ENCODE measurements at places on chromosomes 4 and X.

DNA sequence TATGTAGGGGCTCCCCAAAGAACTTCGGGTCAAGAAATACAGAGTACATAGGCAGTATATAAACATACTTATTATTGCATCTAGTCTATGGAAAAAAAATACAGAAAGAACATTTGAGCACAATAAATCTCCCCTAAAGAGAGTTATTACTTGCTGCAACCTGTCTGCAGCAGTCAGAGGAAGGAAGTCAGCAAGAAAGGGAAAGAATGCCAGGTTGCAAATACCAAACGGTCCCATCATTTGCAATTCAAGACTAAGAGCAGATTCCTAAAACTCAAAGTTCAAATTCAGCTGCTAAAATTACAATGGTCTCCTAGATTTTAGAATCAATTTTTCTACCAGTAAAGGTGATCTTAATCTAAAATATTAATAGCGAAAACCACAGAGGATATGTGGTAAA is 236.2 kb upstream of the NUDT6 start:
- no peak for DNase-seq

GRCh38 chrX:150574559-150575418 is 6.4 kb downstream of the MTM1 start:
- no peak for DNase-seq

DNA sequence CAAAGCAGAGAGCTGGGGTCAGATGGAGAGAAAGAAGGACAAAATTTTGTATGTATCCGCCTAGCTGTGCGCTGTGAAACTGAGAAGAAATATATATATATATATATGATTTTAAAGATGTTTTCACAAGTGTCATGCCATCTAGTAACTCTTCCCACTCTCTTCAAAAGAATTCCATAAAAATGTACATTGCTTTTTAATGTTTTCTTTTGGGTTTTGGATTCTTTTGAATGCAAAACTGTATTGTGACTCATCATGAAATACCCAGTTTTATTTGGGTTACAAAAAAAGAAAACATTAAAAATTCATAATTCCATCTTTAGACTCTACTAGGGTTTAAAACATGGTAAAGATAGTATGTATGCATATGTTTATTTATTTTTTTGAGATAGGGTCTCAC is 34.3 kb upstream of the IGFBP7 start:
- no peak for DNase-seq

DNA sequence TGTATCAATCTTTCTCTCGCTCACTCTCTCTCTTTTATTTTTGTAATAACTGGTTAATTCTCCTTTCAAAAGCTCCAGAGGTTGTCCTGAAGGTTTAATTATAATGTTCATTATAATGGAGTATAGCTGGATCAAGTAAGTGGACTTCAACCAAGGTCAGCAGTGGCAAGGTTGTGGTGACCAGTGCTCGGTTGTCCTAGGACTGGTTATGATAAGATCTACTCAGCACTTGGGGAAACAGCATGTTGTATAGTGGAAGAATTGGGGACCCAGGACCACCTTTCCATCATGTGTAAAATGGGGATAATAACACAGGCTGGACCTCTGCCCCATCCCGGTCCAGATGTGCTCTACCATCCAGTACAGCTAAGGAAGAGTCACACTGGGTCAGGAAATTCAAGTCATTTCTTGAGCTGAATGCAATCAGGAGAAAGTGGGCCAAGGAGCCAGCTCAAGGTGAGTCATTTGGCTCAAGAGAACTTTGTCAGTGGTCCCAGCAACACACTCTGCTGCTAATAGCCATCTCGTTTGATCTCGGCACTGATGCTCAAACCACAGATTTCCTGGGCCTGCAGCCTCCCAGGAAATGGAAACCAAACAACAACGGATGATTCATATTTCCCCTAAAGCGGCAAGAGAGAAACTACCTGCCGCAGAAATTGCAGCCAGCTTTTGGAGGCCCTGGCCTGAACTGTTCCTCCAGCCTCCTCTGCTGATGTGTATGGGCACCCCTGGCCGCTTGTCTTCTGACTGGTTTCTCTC is 123.6 kb upstream of the RBPJ start:
- DNase-seq, result no peak

DNA sequence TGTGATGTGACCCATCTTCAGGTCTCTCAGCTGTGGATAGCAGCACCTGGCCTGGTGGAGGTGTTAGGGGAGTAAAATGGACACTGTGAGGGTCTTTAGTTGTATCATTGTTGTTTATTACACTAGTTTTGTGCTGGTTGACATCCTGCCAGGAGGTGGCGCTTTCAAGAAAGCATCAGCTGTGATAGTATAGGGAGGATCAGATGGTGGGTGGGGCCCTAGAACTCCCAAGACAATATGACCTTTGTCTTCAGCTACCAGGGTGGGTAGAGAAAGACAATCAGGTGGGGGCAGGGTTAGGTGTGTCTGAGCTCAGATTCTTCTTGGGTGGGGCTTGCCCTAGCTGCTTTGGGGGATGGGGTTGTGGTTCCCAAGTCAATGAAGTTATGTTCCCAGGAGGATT is 162.8 kb downstream of the PPP1R2C start:
- no peak for DNase-seq

DNA sequence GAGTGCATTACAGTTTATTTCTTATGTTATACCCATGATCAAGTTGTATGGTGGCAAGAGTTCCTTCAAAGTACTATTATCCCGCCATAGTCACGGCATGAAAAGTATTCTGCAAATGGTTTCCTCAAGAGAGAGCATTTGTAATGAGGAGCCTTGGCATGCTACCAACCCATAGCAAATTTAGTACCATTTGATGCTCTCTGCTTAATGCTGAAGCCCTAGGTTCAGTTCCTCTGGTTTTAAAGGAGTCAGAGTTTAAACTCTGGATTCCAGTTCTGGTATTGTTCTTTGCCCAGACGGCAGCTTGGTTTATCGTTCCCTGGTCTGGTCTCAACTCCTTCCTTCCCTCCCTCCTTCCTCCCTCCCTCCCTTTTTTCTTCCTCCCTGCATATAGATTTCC is 371.3 kb downstream of the BMPR1B start:
- DNase-seq, result no peak

DNA sequence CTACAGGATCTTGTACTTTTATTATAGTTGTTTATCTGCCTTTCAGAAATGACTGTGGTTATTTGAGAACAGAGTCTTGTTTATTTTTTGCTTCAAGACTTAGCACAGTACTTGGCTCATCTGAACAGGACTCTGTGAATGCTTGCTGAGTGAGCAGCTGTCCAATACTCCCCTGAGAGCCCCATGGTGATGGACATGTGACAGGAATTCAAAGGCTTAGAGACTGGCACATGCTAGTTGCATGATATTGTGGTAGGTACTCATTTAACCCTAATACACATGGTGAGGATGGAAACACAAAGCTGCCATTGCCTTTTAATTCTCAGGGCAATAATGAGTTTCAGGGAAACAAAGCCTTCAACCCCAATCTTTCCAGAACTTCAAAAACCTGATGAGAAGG is 97.3 kb downstream of the GEMIN8 start:
- no peak for DNase-seq

DNA sequence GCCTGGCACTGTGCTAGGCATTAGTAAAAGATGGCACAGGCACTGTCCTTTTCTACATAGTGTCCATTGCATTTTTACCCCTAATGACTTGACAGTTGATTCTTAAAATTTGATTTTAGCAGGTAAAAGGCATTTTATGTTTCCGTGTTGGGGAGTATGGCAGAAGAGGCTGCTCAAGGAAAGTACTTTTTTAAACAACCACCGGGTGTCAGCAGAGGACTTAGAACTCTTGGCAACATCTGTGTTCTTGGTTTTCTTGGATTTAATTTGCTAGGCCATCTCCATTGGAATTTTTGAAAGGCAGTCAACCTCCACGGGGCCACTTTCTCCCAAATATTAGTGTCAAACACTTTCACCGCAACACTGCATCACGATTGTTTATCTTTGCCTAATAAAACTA is 102.9 kb downstream of the TSPAN7 start:
- DNase-seq, result no peak

DNA sequence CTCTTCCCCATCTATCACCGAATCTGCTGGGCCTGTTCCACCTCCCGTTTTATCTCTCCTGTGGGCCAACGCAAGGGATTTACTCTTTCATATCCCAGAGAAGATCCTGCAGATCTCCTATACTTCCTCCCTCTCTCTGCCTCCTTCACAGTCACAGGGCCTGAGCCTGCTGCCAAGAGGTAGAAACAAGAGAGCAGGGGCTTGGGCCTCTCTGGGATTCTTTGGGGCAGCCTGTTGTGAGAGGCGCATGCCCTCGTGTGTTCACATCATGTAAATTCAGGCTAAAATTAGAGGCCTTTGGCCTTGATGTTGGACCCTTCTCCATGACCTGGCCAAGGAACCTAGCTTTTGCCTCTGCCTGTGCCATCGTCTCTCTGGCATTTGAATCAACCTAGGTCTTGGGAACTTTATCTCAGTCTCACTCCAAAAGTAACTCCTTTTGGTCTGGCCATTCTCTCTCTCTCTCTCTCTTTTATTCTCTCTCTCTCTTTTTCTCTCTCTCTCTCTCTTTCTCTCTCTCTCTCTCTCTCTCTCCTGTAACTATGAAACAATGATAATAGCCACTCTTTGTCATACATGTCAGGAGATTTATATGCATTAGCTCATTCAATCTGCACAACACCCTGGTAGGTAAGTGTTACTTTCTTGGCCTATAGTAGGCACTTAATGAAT is 20.0 kb upstream of the EFNB1 start:
- DNase-seq, result peak; percentile 49

DNA sequence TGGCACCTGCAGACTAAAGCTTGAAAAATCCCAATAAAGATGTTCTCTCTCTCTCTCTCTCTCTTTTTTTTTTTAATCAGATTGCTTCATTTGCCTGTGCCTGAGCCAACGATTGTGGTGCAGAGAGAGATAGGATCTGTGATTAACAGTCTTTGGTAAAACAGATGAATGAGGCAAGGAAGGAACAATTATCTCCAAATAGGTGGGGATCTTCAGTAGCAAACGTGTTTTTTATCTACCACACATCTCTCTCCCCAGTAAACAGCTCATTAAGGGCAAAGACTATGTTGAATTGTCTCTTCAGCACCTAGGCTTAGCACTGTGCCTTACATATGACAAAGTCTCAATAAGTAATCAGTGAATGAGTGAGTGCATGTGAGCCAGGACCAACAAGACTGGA is 96.3 kb downstream of the SMIM20 start:
- no peak for DNase-seq

GRCh38 chr4:76377911-76378310 is 43.0 kb downstream of the CCDC158 start:
- DNase-seq, result no peak

DNA sequence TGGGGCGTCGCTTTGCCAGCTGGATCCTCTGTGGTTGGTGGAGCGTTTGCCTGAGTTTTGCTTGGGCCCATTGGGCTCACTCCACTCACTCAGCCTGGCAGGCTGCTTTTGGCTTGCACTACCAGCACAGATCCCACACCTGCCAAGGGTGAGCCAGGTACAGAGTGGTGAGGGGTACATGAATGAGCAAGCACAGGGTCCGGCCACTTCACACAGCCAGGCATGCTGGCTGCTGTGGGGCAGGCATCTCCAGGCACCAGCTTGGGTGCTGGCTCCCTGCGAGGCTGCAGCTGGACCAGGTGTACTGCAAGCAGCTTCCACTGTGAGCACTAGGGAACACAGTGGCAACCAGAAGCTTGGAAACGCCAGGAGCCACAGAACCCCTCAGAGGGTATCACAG is 60.1 kb upstream of the NPNT start:
- no peak for DNase-seq

DNA sequence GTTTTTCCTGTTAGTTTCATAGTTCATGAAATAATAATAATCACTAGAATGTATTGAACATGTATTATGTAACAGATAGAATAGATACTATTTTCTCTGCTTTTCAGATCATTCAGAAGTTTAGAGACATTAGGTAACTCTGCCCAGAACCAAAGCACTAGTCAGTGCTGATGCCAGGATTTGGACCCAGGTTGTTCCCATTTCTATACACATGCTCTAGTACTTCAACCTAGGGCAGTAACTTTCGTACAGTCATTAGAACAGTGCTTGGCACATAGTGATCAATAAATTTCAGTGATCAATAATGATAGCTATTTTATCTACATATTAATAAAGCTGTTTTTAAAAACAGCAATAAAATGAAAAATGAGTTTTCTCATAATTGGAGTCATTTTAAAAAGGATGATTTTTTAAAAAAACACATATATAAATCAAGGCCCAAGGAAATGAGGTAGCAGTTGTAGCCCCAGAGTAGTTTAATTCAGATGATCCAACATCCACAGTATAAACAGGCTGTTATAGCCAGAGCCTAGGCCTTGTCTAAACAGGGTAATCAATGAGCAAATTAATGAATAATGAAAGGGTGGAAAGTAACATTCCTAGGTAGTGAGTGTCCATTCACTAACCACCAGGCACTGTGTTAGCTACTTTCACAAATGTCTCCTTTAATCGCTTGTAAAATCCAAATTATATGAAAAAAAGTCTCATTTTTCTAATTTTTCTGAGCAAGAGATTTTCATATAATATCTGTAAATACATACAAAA is 25.6 kb downstream of the TXK start:
- DNase-seq, result no peak

DNA sequence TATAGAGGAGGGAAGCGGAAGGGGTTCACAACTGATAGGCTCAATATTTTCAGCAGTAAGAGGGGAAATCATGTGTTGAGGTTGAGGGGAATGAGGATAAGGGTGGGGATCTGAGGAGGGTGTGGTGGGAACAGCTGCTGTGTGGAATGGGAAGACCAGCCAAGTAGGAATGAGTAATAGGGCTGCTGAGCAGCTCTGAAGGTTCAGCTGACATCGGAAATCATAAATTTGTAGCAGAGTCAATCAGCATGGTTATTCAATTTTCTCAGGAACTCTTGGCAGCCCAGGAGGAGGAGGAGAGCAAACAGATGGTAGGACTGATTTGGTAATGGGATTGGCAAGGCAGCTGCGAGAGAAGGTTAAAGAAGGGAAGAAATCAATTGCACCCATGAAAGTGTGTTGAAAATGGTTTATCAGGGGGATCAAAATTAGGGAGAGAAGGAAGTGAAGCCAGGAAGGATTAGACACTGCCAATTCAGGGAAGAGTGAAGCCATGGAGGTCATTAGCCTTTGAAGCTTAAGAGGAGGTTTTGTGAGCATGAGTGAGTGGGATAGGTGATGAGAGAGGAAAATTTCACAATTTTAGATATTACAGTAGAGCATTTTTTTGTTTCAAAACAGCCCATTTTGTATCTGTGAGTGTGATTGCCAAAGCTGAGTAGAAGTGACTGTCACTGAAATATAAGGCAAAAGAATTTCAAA is 82.6 kb downstream of the PCDH7 start:
- no peak for DNase-seq

DNA sequence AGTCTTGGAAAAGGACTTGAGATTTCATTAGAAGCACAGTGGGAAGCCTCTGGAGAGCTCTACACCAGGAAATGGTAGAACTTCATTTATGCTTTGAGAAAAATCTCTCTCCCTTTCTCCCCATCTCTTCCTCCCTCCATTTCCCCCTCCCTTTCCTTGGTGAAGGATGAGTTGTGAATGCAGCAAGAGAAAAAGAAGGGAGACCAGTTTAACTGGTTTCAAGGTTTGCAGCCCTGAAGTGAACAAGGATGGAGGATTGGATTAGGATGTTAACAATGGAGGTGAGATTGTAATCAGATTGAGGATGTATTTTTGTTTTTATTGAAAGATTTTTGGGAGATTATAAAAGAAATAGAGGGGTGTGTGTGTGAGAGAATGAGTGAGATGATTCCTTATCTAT is 99.5 kb downstream of the ANK2 start:
- no peak for DNase-seq

GRCh38 chr4:336099-336892 is 1.3 kb upstream of the ZNF141 start:
- no peak for DNase-seq

- no peak for DNase-seq
Measured at GRCh38 chrX:67721321-67721720, 177.5 kb downstream of the AR start.

GRCh38 chrX:99603091-99603814 is 806.8 kb downstream of the PCDH19 start:
- no peak for DNase-seq

All from vagina (tissue), 2 donors.